Stimulated activated CD4-positive, alpha-beta T cell treated with anti-CD3 and anti-CD28 coated beads, Interleukin-12 subunit alpha, Interleukin-12 subunit beta, amount 100 ng/mL, for 48 hours (primary cell): ENCODE measurements at places on chromosomes 6 and 20.

GRCh38 chr20:53163486-53163885 lies 191.3 kb downstream of the TSHZ2 start:
- no peak for DNase-seq

GRCh38 chr20:3547906-3548305 lies 77.1 kb downstream of the ATRN start:
- no peak for DNase-seq

DNA sequence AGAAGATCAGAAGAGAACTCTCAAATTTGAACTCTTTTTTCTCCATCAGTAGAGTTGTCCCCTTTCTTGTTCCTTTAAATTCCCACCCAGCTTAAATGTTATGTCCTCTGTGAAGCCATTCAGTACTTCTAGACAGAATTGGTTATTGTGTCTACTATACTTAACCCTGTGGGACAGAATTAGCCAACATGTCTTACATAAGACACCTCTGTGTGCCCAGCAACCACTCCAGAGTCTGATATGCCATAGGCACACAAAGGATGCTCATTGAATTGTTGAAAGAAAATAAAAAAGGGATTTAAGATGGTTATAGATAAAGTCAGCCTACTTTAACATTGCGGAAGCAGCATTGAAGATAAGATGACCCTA lies 77.0 kb upstream of the LTV1 start:
- no peak for DNase-seq

GRCh38 chr6:167984876-167985604 lies 12.4 kb upstream of the KIF25 start:
- no peak for DNase-seq

- DNase-seq, result no peak
These were observed 37.3 kb upstream of the GJA1 start for GRCh38 chr6:121398127-121398526.

DNA sequence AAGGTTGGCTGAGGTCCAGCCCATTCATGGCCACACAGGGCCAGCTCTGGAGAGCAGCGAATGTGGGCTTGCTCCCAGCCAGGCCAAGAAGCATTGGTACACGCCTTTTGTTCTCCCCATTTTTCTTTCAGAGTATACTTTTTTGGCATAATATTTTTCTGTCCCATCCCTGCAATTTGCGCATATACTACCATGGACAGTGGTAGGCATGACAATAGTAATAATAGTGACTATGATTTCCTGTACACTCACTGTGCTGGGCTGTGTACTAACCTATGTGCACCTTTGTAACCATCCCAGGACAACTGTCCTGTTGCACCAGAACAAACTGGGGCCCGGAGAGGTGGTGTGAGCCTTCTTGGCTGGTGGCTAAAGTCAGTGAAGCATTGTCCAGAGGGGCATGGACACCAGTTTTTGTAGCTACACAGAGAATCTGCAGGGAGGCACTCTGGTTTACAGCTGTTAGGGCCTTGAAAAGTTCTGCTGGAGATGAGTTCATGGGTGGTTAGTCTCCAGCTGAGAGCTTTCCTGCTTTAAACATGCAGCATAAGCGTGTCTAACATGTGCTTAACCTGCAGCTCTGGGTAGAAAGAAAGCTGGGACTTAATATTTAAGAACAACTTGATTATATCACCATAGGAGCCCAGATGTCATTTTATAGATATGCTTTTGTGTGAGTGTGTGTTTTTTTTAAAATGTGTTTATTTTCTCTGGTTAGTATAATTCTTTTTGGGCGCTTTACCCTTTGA lies 38.2 kb downstream of the DTD1 start:
- no peak for DNase-seq

GRCh38 chr6:104134876-104135275 lies 724.8 kb downstream of the HACE1 start:
- DNase-seq, result no peak

- no peak for DNase-seq
These were observed 72.9 kb upstream of the FOXC1 start for GRCh38 chr6:1536526-1537429.

DNA sequence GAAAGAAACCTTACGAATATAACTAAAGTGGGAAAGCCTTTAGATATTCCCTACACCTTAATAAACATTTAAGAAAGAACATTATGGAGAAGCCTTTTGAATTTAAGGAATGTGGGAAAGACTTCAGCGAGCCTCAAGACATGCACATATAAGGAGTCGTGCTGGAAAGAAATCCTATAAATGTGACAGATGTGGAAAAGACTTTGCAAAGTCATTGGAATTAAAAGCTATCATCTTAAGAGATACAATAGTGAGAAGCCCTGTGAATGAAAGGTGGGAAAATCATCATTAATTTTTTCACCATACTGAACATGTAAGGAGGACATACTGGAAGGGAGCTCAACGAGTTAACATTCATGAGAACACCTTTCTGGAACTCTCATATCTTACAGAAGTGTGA lies 650.5 kb upstream of the DEFB115 start:
- DNase-seq, result no peak

GRCh38 chr6:88165844-88166492 lies at the start of gene CNR1:
CNR1 (minus strand) TSS chr6:88166347; CDS start chr6:88145274, 21,073 bp downstream.
- DNase-seq, result no peak
